Upper lobe of left lung (tissue), 6 donors: ENCODE measurements at places on chromosomes 7 and 10. TPM values are rescaled to one million over a fixed set of nuclear protein-coding genes. Genes with fewer than 3 reads are reported as not detected.

The NUB1 gene
- 45.9 TPM for total RNA-seq

The PNLIP gene
- total RNA-seq, result 3.3 TPM

GRCh38 chr10:88194041-88194887 lies 330.8 kb downstream of the PTEN start:
- DNase-seq, result no peak

GRCh38 chr10:100652406-100653135 lies 92.8 kb upstream of the PAX2 start:
- DNase-seq, result no peak

DNA sequence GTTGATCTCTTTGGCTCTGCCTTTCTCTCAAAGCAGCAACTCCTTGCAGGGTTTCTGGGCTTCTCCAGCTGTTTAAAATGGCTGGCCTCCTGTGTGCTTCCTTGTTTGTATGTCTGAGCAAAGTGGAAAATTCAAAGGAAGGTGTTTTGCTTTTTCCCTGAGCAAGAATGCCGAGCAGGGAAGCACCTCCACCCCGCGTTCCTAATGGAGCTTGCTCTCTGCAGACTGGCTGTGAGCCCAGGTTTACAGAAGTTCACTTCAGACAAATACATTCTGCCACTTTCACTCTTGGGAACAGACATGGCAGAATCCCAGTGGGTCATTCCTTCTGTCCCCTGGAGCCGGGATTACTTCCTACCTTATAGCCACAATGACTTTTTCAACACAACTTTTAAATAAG lies 181.8 kb upstream of the AGK start:
- peak; percentile 42 for DNase-seq
